Urothelium cell line (cell line): ENCODE measurements at places on chromosomes 16 and 17.
A peak's percentile ranks its signal among the peaks of the same experiment; 100 is the strongest.

- peak; percentile 89 for DNase-seq
Measured at GRCh38 chr17:38428112-38428642, at the start of gene ARHGAP23. ARHGAP23 (plus strand) TSS chr17:38428464; CDS start chr17:38428486, 22 bp downstream.

GRCh38 chr17:1188812-1189504 lies 9.2 kb upstream of the ABR start:
- no peak for DNase-seq

DNA sequence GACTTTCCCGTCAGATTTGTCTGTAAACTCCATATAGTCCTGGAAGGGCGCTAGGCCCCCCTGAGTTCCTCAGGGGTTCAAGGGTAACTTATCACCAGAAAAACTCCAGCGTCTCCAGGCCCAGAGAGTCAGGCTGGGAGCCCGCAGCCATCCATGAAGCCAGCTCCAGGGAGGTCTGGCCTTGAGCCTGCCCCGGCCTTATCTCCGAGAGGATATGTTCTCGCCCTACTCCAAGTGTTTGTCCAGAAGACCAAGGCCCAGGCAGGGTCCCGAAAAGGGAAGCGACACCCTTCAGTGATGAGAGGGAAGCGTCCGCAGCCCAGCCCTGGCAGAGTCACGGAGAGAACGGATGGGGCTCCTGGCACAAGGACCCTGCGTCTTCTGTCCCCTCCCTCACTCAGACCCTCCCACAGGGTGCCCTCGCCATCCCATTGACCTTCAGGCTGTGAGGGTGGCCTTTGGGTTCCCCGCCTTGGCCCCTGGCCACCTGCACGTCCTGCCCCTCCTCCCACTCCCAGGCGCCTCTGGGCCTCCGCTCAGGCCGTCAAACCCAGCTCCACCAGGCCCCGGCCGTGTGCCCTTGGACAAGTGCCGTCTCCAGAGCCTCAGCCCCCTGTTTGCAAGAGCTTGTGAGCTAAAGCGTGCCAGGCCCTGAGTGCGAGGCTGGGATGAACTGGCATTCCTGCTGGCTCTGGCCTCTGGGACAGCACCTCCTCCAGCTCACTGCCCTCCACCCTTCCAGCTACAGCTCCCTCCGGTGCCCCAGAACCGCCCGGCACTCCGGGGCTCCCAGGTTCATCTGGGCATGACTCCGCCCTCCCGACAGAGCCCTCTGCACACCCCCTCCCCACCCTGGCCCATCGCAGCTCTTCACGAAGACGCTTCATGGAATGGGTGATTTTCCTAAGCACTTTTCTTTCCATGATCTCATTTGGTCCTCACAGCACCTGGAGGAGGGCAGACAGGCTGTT lies 83.4 kb downstream of the ZDHHC7 start:
- no peak for DNase-seq

GRCh38 chr16:80253741-80254140 lies 287.1 kb upstream of the DYNLRB2 start:
- no peak for DNase-seq

- no peak for DNase-seq
Measured at GRCh38 chr17:1746975-1747543, 4.4 kb downstream of the SERPINF2 start.

DNA sequence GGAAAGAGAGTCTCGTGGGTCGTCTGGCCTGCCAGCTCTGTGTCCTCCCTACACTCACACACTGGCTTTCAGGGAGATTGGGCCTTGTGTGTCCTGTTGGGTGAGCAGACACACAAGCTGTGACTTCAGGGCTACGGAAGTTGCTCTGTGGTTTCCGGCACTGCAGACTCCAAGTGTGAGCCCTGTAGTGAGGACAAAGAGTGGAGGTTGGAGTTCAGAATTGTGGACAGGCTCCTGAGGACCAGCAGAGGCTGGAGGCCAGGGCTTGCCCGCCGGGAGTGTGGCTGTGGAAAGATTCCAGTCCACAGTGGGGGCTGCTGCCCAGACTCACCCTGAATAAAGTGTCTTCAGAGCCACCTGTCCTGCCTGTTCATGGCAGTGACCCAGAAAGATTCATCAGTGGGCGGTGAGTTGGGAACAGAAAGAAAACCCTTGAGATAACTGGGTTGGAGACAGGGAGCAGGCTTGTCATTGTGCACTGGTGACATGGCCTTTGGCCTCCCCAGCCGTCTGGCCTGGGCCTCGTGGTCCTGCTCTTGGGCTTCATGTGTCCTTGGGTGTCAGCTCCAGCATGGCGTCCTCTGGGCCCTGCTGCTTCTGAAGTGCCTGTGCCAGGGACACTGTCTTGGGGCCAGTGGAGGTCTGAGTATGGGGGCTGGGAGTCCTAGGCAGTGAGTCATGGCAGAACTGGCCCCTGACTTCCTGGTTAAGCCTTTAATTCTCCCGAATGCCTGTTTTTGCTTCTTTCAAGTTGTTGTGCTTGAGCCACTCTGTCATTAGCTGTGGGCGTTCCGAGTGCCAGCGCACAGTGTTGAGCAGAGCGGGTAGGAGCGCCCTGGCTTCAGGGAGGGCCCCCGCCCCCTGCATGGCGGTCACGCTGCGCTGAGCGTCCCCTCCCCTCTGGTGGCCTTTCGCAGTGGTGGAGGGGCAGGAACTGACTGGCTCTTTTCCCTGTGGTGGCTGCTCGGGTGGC lies 19.9 kb upstream of the ZNF750 start:
- DNase-seq = peak; percentile 81

DNA sequence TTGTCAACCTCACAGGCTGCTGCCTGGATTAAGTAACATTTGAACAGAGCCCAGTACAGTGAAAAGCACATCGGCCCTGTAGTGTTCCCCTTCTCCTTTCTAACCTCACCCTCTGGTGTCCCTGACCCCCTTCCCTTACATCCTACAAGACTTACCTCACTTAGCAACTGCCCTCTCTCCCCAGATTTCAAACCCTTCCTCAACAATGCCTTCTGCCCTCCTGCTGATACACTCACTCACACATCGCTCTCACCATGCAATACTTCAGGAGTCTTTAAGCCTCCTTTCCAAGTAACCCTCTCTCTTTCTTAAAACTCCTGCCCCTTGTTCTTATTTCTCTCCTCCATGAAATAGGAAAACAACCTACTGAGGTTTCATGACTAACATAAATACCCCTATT lies 17.8 kb downstream of the ZZEF1 start:
- DNase-seq = no peak

DNA sequence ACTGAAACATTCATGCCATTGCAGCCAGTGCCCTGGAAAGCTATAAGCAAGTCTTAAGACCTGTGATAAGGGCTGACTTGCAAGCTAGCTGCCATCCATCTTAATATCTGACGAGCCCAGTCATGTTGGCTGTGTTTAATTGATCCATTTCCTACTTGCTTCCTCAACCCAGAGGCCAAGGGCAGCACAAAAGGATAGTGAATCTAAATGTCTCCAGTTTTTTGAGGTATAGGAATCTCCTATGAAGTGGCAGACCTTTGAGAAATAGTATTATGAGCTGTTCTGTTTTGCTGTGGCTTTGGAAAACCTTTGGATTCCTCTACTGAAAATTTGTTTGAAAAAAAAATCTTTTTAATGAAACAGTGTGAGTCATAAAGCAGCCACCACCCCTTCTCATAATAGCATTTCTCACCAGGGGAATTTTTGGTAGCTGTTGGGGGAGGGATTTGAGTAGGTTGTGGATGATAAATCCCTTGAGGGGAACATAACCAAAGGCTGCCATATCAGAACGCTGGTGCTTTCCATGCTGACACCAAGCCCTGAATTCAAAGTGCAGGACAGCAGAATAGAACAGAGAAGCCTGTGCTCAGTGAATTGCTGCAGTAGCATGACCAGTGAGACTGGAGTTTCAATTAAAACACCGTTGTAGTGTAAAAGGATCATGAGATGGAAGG lies 12.9 kb downstream of the ZNRF1 start:
- peak; percentile 65 for DNase-seq

DNA sequence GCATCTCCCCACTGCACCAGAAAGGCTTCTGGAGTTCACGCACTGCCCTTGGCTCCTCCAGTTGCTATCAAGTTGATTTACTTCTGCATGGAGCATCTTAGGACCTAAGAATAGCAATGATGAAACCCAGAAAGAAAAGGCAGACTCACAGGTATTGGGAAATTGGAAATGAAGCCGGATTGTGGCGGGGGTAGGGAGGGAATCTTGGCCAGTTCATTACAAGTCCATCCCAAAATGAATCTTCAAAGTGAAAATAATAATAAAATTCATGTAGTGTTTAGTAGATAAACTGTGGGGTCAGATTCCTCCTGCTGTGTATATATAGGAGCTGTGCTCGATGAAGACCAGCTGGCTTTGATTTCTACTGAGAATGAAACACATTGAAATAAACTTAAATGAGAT lies 33.7 kb downstream of the TEKT3 start:
- DNase-seq = no peak

DNA sequence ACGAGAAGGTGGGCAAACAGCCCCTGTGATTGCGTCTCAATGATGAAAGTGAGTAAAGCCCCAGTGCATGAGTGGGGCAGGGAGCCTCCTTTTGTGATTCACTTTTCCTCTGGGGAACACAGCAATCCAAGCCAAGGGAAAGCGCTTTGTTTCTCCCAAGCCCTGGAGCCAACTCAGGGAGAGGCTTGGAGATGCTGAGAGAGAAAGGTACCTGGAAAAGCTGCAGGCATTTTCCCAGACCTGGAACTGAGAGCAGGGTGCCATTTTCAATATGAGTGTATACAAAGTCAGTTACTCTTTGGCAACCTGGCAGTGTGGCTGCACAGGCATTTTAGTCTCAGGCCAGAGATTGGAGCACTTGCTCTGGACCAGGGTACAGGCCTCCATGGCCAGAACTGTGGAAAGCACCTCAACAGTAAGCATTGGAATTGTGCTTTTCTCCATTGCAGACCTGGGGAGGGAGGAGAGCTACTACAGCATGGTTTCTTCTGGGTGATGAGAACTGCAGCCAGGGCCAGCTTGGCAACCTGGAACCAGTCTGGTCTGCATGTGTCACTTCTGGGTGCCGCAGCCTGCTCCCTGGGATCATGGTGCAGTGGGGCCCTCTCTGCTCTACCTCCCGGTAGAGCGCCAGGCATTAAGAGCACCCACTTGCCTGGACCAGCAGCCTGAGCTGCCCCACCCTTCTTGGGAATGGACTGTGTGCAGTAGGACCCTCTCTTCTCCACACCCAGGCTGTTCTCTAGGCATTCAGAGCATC lies 89.0 kb upstream of the CDH5 start:
- DNase-seq = no peak

DNA sequence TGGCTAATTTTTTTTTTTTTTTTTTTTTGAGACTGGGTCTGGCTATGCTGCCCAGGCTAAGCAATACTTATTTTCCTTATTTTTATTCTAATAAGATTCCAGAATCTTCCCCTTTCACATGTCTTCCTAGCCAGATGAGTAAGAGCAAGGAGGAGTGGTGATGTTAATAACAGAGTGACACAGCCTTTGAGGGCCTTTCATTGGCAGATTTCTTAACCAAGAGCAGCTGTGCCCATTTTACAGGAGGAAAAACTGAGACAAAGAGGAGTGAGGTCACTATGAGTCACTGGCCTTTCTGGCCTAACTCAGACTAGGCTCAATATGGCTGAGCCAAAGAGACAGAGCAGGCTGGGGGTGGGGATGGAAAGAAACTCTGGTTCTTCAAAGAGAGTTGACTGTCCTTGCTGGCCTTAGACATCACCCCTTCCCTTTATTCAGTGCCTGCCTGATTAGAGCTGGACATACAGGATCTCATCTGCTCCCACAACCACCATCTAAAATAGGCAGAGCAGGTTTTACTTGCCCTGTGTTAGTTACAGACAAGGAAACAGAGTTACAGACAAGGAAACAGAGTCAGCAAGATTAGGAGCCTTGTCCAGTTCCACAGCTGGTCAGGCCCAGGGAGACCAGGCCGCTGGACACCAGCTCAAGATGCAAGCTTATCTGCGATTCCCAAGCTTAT lies 50.0 kb upstream of the TOB1 start:
- no peak for DNase-seq

DNA sequence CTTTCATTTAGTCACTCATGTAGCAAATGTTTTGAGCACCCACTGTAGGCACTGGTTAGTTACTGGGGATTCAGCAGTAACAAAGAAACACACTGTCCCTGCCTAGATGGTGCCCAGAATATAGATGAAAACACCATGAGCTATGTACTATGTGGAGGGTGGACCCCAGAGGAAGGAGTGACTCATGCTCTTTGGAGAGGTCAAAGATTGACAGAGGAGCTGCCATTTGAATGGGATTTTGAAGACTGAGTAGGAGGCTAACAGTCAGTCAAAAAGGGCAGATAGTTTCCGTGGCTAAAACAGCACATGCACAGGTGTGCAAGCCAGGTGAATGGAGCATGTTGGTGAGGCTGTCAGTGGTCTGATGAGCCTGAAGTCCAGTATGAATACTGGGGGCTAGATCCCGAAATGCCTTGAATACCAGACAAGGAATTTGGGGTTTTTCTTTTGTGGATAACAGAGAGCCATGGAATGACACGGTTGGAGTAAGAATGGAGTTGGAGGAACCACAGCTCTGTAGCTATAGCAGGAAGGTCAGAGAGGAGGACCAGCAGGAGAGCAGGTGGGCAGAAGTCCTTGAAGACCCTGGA lies 6.1 kb downstream of the IL21R start:
- peak; percentile 26 for DNase-seq

- no peak for DNase-seq
Measured at GRCh38 chr16:72850853-72851252, 197.1 kb downstream of the ZFHX3 start.

GRCh38 chr17:70074956-70075355 lies at the start of gene KCNJ16:
KCNJ16 (plus strand) TSS chr17:70075225; CDS start chr17:70132088, 56,863 bp downstream.
- no peak for DNase-seq

DNA sequence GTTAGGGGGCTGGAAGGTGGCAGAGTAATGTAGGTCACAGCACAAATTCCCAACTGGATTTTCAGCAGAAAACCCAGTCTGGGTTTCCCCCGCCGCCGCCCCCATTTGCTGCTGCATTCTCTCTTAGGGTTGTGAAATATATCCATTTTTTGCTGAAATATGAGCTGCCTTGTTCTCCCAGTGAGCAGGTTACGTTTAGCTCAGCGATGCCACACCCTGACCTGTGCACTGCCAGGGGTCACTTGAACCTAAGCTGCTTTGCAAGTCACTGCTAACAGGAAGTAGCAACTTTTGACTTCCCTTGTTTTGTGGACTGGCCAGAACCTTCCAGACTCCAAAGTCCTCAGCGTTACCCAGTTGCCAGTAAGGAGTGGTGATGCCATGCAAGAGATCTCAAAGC lies 274.1 kb downstream of the CPPED1 start:
- DNase-seq = no peak

DNA sequence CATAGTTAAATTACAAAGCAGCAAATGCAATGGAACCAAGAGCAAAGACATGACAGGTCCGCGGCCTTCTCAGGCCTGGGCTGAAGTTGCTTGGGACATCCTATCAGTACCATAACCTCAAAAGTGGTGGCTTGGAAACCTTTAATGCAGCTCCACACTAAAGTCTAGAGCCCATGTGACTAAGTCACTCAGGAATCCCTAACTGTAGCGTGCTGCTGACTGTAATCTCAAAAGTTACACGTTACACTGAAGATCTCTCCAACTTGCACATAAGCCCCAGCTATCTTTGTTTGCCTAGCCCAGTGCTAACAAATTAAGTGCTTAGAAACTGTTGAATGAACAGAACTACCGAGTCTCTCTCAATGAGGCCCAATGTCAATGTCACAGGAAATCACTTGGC lies 27.8 kb downstream of the NUP88 start:
- DNase-seq = no peak
